ENCODE measurements at places on chromosomes 1 and 21.

GRCh38 chr1:220076861-220077762, 12.5 kb downstream of the BPNT1 start:
- DNase-seq = no peak

DNA sequence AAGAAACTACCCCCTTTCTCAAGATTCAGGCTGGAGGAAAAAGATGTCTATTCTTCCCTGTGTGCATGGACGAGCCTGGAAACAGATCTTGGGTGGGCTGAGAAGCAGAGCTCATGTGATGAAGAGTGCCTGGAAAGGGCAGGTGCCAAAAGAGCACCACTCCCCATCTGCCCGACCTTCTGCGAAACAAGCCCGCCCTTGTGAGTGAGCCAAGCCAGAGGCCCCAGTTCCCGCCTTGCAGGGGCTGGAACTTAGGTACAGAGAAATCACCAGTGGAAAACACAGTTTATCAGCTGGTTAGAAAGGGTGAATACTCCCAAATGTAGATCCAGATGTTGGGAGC, 26.7 kb upstream of the A3GALT2 start:
- no peak for DNase-seq

- DNase-seq = no peak
Observed at GRCh38 chr1:192626366-192627179, 9.4 kb upstream of the RGS13 start.

- no peak for DNase-seq
Observed at GRCh38 chr1:172499636-172500141, 33.3 kb upstream of the SUCO start.

GRCh38 chr1:17118706-17119075, 560 bp downstream of the PADI2 start:
- DNase-seq = no peak

DNA sequence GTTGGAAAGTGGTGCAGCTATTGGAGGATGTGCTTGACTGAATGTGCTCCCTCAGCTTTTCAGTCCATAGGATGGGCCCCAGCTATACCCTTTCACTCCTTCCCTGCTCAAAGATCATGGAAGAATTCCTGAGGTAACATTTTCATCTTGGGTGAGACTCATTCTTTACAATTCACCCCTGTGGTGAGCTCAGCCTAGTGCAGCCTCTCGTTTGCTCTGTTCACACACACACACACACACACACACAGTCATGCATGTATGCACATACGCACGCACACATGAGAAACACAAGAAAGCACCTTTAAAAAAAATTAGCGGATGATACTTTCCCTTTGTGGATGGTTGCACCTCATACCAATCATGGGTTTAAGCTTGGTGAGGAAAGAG, 25.8 kb downstream of the CCN1 start:
- no peak for DNase-seq

GRCh38 chr1:185562461-185563359, 171.5 kb upstream of the HMCN1 start:
- no peak for DNase-seq

- DNase-seq = no peak
Observed at GRCh38 chr1:232207073-232207866, 422.7 kb downstream of the SIPA1L2 start.

DNA sequence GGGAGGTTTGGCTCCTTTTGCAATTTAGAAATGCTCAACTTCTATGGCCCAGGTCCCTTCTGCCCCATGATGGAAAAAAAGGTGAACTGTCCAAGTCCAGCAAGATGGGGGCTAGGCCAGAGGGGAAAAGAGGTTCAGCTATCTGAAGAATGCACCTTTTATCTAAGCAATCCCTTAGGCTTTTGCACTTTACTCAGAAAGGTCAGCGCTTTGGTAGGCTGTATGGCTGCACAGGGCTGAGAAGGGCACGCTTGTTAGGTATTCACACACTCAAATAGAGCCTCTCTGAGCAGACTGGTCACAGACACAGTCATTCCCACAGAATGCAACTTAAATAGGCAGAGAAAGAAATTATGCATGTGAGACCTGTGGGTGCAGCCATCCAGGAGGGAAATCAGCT, 31.0 kb downstream of the KANK4 start:
- no peak for DNase-seq

DNA sequence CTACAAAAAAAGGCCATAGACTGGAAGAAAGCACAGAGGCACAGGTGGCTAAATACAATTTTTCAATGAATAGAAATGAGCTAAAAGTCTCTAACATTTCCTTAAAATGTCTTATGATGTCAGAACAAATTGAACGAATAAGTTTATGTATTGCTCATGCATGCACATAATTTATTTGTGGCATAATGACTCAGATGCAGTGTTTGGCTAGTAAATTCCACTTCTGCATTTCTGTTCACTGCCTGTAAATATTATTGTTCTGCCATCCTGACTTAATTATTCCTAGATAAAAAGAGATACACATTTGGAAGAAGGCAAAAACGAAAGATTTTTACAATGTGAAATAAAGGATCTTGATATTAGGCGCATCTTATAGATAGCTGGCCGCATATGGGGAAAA, 26.6 kb upstream of the EXO1 start:
- DNase-seq = peak; percentile 78

GRCh38 chr1:1430114-1430982, 5.1 kb upstream of the VWA1 start:
- no peak for DNase-seq

DNA sequence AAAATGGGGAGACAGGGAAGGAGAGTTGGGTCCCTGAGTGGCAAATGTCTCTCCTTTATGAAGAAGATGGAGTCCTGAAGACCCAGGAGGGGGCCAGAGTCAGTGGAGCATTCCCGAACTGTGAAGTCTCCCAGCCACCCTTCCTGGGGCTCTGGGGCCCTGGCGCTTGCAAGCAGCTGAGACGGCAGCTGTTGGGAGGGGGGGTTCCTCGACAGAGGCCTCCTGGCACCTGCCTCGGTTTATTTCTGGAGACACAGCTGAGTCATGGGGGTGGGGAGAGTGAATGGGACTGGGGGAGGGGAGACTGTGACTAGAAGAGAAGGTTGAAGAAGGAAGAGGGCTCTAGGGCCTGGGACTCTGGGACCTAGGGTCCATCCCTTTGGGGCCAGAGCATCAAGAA, 14.0 kb downstream of the NES start:
- no peak for DNase-seq

GRCh38 chr1:207811920-207812720, 60.3 kb downstream of the CD46 start:
- DNase-seq = no peak

DNA sequence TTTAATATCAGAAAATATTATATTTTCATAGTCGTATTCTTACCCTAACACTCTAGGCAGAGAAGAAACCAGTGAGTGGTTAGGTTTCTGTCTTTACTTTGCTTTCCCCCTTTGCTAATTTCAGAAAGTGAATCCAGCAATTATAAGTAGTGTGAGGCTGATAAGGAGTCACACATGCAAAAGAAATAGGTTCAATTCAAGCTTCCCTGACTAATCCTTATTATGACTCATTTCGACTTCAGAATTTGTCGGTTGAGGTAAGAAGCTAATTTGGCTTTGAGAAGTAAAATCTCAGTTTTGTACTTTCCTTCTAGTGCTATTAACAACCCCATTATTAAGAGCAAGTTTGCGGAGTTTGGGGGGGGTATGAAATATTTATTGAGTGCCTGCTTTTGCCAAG, 22.4 kb downstream of the ESRRG start:
- no peak for DNase-seq

- no peak for DNase-seq
Observed at GRCh38 chr1:222031318-222031717, 289.4 kb upstream of the DUSP10 start.

DNA sequence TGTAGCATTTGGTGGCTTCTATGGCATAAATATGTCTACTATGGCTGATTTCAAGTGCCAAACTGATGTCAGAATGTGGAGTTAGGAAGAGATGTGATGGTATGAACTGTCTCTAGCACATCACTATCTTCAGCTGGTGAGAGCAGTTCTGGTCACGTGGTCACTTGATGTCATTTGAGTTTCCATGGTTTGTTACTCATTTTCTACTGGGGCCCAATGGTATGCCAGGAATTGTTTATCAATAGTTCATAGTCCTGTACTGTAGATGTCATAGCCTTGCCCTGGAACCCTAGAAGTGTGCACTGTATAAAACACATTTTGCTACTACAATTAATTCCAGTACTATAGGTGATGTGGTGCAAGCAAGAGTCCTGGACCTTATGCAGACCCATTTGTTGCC, 153.7 kb downstream of the PDE4B start:
- DNase-seq = no peak

DNA sequence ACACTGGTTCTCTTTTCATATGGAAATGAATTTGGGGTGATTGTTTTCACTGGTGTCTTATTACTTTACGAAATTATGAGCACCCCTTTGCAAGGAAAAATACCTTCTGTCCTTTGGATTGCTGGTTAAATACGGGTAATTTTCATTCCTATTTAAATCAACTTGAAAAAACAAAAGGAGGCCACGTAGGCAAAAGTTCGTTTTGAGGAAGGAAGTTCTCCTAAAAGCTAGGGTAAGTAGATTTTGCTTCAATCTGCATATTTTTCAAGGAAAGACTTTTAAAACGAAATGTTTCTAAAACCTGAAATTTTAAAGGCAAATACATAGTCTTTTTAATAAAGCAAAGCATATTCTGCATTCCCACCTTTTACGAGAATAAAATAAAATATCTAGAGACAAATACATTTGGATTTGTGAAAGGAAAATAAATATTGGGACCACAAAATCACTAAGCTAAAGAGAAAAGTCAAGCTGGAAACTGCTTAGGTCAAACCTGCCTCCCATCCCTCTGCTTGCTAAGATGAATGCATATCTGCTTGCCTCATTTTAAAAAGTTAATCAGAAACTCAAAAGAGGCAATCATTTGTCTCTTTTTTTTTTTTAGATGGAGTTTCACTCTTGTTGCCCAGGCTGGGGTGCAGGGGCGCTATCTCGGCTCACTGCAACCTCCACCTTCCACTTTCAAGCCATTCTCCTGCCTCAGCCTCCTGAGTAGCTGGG, 70.9 kb upstream of the ETS2 start:
- peak; percentile 42 for DNase-seq

DNA sequence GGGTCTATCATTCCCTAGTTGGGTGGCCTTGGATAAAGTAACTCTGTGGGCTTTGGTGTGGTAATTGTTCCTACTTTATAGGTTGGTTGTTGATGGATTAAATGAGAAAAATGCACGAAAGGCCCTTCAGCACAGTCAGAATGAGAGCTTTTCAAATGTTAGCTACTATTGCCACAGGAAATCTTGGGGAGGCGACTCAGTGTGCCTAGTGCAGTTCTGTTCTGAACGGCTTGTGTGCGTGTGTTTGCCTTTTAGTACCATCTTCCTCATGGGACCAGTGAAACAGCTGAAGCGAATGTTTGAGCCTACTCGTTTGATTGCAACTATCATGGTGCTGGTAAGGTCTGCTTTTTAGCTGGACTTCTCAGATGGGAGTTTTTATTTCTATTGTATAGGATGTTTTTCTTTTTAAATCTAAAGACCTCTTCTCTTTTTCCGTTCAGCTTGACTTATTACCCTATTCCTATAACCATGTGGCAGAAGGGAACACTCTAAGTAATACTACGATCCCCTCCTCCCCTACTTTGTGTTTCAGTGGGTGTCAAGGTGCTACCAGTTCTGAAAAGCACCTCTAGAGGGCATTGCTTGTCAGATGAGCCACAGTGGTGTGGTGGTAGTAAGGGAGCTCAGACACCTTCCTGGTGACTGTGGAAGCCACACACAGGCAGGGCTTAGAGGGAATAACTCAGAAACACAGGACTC, 9.2 kb downstream of the SFT2D2 start:
- DNase-seq = peak; percentile 28

GRCh38 chr21:36156815-36157670, at the start of gene DOP1B:
Gene DOP1B, plus strand, starts transcription at chr21:36156824. Its CDS starts 7,910 bp downstream, at chr21:36164734.
- DNase-seq = no peak

- no peak for DNase-seq
Observed at GRCh38 chr1:53089478-53090226, 27.6 kb downstream of the PODN start.

DNA sequence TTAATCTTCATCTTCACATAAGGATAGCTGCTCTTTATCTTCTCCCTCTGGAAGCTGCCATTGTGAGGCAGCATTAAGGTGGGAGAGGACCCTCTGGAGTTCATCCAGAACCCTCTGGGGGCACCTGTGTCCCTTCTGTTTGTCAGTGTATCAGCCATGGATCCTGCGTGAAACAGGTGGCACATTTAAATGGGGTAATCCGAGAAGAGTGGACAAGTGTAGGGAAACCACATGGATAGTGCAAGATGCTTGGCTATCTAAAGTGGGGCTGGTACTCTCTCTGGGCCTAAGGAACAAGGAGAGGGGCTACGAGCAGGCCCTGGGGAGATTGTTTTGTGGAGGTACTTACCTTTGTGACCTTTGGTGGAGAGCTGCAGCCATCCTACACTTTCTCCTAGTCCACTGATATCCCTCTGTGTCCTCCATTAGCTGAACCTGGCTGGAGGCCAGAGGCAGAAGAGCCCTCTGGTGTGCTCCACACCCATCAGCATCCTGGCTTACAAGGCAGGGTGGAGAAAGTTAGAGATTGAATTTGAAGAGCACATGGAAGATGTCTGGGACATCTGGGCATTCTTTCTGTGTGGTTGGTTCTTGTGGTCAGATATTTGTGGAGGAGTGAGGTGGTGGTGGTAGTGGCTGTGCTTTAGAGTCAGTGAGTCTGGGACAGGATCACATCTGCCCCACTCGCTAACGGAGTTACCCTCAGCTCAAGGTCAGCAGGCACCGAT, 117.7 kb downstream of the FGGY start:
- no peak for DNase-seq

GRCh38 chr1:207336559-207337467, 15.3 kb downstream of the CD55 start:
- peak; percentile 53 for DNase-seq

DNA sequence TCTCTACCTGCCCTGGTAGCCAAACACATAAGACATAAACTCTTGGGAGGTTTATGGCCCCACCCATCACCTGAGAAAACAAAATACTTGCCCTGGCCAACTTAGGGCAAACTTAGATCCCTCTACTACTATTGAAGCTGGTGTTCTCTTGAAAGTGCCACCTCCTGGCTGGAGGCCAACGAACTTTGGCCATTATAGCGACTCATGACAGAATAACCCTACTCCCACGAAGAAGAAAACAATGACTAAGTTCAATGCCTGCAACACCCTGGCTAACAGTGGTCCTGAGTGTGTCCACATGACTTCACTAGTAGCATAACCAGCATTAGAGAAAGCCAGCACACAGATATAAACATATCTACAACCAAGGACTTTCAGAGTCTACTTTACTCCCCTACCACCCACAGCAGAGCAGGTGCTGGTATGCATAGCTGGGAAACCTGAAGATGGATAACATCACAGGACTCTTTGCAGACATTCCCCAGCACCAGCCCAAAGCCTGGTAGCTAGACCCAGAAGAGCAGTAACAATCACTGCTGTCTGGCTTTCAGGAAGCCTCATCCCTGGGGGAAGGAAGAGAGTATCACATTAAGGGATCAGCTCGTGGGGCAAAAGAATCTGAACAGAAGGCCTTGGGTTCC, 81.0 kb downstream of the SLC30A10 start:
- DNase-seq = no peak

GRCh38 chr1:32867151-32867550, 3.6 kb downstream of the FNDC5 start:
- no peak for DNase-seq

DNA sequence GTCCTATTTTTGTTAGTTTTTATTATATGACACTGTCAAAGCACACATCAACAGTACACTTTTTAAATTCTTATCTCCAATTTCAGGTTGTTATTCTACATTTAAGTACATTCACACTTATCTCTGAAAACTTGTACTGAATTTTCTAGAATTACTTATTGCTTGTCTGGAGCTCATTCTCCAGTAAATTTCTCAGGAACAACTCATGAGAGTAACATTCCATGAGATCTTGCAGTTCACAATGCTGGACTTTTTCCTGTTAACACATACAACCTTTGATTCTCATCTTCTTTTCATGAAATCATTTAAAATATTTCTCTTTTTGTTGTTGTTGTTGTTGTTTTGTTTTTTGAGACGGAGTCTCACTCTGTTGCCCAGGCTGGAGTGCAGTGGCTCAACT, 320.9 kb upstream of the CAMK1G start:
- no peak for DNase-seq

Data from suppressor macrophage treated with lipopolysaccharide for 4 hours (primary cell).